Activated naive CD4-positive, alpha-beta T cell (primary cell): ENCODE measurements at places on chromosomes 2 and 18.

DNA sequence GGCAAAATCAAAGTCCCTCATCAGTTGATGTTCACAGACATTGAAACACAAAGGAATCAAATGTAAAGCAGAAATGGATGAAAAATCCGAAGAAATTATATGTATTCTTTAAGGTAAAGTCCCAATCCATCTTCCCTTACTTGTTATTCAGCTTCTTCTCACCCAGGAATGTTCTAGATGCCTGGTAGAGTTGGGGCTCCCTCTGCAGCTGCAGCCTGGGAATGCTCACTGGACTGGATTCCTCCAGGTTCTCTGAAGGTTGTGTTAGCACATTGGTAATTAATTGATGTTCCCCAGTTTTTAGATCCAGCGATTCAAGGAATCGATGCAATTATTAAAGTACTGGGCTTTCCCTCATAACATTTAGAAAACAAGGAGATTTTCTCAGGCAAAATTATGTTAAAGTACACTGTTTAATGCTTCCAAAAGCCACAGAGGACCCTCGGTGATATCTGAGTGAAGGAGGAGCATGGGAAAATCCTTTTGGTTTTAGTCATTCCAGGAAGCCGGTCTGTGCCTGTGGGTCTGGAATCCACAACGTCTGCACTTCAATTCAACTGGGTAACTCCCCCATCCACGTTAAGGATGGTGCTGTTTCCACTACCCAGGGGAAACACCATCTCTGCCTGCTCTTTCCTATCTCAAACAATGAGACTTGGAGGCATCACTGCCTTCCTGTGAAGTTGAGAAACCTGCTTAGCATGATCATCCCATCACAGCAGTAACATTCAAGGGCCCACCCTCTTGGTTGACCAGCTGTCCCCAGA is 22.0 kb downstream of the NTSR2 start:
- no peak for DNase-seq

- no peak for DNase-seq
Measured at GRCh38 chr2:163990101-163990500, 254.3 kb upstream of the FIGN start.

GRCh38 chr18:49177812-49178211 is 227.0 kb upstream of the SMAD7 start:
- DNase-seq, result no peak

- no peak for DNase-seq
Measured at GRCh38 chr2:232183279-232183678, 195.3 kb upstream of the ALPP start.

- DNase-seq, result no peak
Measured at GRCh38 chr2:220365023-220365422, 737.6 kb downstream of the SLC4A3 start.

DNA sequence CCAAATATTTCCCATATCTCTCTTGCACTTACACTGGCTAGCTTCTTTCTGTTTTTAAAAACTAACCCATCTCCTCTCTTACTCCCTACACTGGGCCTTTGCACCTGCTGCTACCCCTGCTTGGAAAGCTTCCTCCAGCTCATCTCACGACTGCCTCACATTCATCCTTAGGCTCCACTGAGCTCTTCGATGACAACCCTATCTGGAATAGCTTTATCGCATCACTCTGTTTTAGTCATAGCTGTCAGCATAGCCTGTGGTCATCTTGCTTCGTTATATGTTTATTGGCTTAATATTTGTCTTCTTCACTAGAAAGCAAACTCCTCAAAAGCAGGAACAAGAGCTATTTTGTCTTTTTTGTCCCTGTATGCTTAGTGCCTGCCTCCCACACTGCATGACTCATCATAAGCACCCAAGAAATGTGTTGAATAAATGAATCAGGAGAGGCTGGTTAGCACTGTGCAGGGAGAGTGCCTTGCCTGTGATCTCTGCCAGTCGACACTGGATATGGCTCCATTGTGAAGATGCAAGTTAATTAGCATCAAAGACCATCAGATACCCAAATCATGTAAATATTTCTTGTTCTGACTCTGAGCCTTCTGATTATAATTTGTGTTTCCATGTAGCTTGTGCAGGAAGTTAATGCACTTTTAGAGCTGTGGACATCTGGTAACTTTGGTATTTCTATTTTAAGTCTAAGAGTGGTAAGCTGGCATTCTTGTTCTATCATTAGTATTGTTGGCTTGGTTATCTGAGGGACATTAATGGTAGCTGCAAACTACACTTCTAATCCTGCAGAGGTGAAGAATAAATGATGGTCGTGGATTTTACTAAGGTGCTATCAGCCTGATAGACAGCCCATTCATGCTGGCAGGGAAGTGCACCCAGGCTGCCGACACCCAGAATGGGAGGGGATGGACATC is 10.3 kb upstream of the DYTN start:
- DNase-seq, result no peak
